Tibial artery (tissue), 4 donors: ENCODE measurements at places on chromosomes 1 and 21.

DNA sequence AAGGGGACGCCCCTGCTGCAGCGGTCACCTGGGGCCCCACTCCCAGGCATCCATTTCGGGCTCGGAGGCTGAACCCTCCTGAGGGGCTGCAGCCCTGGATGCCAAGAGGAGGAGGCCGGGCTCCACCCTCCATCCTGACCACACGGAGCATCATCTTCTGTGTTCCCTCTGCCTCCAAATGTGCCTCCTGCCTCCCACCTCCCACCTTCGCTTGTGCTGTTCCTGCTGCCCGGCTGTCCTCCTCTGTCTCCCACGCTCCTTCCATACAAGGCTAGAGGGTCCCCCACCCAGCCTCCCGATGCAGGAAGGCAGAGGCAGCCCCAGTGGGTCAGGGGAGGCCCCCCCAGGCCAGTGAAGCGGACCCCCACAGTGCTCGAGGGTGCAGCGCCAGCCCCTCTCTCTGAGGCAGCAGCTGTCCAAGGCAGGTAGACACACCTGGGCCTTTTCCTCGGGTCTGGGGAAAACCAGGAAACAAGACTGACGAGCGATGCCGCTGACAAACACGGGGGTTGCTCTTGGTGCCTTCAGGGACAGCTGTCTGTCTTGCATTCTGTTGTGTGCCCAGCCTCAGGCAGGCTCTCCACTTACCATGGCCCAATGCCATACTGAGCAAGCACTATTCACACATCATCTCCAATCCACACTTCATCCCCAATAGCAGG lies 16.8 kb upstream of the PLEKHG5 start:
- no peak for DNase-seq

DNA sequence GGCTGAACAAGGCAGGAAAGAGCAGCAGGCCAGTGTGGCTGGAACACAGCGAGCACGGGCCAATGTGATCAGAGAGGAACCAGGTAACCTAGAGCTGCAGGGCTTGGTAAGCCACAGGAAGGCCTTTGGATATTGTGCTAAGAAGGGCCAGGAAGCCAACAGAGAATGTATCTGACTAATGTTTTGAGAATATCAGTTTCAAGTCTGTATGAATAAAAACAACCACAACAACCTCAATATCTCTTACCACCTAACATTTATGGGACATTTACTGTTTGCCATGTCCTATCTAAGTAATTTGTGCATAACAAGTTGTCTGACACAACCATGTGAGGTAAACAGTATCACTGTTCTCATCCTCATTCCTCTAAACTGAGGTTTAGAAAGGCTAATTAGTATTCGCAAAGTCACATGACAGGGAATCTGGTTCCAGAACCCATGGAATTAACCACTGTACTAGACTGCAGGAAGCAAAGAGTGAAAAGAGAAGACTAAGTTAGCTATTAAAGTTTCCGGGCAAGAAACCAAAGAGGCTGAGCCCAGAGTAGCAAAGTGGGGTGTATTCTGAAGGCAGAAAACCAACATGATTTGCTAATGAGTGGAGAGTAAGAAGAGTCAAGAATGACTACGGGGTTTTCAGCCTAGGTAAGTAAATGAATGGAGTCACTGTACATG lies 38.9 kb downstream of the SPRTN start:
- no peak for DNase-seq

GRCh38 chr1:229148041-229148671 lies 122.8 kb upstream of the RAB4A start:
- no peak for DNase-seq

DNA sequence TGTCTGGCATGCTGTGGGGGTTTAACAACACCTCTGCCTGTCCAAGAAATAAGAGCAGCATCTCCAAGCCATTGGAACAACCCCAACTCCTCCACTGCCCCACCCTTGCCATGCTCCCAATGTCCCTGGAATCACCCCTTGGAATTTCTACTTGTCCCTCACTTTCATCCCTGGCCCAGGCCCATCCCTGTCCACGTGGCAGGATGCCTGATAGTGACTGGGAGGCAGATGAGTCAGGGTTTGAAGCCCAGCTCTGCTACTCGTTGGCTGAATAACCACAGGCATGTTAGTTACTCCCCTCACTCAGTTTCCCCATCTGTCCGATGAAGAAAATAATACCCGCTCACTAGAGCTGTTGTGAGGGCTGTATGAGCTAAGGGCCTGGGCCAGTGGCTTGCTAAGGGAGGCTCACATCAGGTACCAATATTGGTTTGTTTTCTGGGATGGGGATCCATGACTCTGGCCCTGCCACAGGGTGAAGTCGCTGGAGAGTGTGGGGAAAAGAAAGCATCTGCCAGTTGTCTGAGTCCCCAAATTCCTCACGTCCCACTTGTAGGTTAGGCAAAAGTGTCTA lies 99.4 kb upstream of the TLR5 start:
- DNase-seq = no peak

GRCh38 chr1:40239626-40240025 lies 8.1 kb upstream of the TMCO2 start:
- DNase-seq = no peak

- no peak for DNase-seq
These were observed 65.8 kb downstream of the SIK1 start for GRCh38 chr21:43361127-43361492.

DNA sequence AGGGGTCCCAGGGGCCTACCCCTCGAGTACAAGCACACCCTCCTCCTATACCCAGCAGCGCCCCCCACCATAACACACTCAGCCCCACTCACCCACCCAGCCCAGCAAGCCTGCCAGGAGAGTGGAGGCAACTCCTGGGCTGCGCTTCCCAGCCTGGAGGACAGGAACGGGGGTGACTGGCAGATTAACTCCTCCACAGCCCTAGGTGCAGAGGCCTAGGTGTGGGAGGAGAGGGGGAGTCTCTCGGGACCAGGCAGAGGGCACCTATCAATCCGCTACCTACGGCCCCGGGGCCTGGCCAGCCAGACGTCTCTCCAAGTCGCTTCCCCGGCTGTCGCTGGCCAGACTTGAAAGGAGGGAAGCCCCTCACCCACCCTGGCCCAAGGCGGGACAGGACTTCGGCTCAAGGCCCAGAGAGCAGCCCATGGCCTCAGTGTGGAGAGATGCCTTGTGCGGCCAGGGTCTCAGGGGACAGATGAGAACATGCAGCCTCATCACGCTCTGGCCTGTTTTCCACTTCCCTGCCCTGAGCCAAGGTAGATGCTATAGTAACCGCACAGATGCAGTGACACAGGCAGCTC lies 24.9 kb downstream of the MATN1 start:
- peak; percentile 76 for DNase-seq

- DNase-seq = peak; percentile 95
These were observed 90.1 kb upstream of the SLC25A33 start for GRCh38 chr1:9449110-9449627.

GRCh38 chr1:30358500-30358899 lies 364.9 kb downstream of the MATN1 start:
- DNase-seq = no peak

GRCh38 chr1:10615332-10615731 lies 140.6 kb downstream of the PEX14 start:
- no peak for DNase-seq

DNA sequence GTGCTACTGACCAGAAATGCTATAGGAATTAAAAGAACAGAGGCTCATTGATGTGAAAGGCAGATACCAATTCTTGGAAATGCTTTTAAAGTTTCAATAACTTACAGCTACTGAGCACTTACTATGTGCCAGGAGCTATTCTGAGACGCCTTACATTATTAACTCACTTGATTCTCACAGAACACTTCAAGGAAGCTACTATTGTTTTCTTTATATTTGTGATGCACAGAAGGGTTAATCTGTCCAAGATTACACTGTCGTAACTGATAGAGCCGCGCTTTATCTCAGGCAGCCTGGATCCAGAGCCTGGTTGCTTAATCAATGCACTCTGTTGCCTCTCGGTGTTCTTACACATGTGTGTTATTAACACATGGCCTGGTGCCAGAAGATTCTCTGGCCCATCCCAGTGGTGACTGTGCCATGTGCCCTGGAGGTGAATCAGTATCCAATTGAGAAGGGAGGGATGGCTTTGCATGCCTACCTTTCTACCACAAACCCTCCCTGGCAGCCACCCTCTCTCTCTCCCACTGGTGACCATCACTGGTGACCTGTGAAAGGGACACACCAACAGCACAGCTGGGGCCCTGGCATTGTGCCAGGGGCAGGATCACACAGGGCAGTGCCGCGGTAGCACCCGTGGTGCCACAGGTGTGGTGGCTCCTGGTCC lies 8.8 kb downstream of the FMO1 start:
- no peak for DNase-seq
